Stimulated activated CD4-positive, alpha-beta T cell treated with anti-CD3 and anti-CD28 coated beads, Interleukin-1b, Interleukin-23, amount 100 ng/mL, for 48 hours (primary cell): ENCODE measurements at places on chromosomes 2 and 18.

GRCh38 chr2:219062081-219062480 is 1.4 kb upstream of the IHH start:
- DNase-seq: no peak

DNA sequence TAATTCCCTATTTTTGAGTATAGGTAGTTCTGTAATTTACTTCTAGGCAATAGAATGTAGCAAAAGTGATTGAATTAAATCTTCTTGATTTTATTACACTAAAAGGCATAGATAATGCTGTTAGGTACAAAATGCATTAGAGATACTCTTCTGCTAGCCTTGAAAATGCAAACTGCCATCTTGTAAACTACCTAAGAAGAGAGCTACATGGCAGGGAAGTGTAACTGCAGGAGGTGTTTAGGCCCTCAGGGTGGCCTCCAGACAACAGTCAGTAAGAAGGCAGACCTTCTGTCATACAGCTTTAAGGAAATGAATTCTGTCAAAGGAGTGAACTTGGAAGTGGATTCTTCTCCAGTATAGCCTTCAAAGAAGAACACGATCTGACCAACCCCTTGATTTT is 1396.8 kb upstream of the SLC39A10 start:
- DNase-seq: no peak

GRCh38 chr18:74517236-74517630 is 17.1 kb upstream of the CNDP1 start:
- DNase-seq: no peak

DNA sequence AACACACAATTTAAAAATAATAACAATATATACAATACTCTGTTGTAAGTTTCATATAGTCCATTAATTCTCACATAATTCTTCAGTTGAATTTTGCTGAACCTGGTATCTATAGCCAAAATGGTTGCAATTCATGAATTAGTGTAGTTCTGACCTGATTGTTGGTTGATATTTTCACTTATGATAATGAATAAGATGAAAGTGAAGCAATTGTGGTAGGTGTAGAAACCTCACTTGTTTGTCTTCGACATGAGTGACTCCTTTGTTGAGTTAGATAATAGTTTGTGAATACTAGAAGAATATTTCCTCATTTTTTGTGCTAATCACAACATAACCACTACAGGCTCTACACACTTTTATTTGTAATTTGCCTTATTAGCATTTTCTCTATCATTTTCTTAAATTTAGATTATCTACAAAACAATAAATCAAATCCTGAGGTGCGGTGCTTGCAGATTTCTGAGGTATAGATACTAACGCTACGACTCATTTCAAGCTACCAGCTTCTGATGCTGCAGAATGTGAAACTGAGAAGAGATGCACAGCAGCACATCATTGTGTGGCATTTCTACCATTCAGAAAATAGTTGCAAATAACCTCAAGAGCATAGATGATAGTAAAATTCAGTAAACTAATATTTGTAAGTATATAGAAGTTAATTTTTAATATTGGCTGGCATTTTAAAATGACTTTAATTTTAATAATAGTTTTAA is 117.9 kb downstream of the KCNH7 start:
- no peak for DNase-seq

DNA sequence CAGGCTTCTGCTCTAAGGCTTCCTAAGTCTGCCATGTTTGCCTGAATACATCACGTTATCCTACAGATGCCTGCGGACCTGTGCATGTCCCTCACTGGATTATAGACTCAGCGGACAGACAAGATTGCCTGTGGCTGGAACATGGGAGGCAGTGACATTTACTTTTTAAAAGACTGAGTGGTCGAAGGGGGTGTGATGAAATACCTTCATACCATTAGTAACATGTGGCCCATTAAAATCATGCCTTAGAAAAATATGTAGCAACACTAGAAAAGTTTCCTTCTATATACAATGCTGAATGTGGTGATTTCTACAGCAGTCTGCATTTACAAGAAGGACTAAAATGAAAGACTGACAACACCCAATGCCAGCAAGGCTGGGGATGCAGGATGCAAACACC is 154.4 kb downstream of the ASB1 start:
- no peak for DNase-seq

GRCh38 chr2:17441790-17442189 is 76.5 kb downstream of the RAD51AP2 start:
- no peak for DNase-seq

- no peak for DNase-seq
These were observed 22.9 kb downstream of the SLC38A11 start for GRCh38 chr2:164932377-164932776.

GRCh38 chr2:119574108-119574815 is 30.0 kb downstream of the CFAP221 start:
- no peak for DNase-seq

DNA sequence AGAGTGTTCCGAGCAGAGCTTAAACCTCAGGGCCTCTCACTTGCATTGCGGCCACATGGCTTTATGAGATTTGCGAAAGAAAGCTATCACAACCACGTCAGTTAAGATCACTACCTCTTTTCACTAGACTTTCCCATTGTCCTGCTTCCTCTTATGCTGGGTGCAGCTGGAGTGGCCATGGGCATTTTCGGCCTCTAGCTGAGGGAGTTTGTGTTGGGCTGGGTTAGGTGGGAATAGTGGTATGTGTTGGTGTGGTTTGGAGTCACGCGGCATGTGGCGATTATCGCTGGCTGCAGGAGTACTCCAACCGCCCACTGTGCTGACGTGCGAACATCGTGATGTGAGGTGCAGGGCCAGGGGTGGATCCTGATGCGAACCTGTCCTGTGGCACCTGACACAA is 27.1 kb downstream of the RALB start:
- no peak for DNase-seq

DNA sequence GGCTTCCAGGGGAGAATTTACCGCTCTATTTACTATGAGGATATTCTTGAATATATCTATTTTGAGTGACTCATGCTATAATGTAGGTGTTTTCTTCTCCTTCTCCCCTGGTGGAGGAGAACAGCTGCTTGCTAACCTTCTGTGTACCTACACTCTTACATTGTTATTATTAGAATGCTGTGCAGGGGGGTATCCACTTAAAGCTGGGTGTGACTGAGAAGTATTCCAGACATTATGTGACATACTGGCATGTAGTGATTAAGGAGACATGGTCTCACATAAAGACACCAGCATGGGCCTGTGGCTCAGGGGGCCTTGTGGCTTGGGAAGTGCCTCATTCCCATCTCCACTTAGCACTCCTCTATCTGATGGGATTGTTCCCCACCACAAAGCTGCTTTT is 287.9 kb downstream of the PTPRM start:
- no peak for DNase-seq
